ENCODE measurements at places on chromosomes 12 and 14.

DNA sequence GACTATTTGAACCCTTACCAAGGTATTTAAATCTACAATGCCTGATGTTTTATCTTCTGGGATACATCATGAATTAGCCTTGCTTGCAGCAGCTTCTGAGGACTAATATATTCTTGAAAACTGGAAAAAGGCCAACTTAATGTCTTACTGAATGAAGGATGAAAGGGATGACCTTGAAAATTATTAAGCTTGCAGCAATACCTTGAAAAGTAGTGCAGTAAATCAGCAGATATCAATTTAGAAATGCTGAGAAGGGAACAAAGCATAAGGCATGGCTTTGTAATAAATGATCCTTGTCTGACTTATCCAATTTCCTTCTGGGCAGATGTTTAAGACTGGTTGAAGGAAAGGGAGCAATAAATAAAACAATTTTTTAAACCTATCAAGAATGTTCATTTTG, 37.3 kb upstream of the FERMT2 start:
- no peak for DNase-seq

DNA sequence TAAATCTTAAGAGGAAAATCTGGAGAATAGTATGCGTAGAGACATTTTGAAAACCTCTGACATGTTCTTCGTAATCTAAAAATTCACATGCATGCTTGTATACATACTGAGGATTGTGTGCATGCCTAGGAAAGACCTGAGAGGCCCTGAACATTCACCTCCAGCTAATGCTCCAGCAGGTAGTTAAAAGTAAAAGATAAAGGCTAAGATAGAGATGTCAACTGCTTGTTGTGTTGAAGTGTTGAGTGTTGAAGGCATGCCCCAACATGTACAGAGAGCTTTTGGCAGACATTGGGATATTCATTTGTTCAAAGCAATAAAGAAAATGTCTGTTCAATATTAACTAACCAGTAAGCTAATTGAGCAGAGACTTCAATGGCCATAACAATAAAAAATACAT, 118.6 kb upstream of the SYT1 start:
- DNase-seq, result no peak

- no peak for DNase-seq
These were observed 994 bp downstream of the SRP54 start for GRCh38 chr14:34983786-34984185.

DNA sequence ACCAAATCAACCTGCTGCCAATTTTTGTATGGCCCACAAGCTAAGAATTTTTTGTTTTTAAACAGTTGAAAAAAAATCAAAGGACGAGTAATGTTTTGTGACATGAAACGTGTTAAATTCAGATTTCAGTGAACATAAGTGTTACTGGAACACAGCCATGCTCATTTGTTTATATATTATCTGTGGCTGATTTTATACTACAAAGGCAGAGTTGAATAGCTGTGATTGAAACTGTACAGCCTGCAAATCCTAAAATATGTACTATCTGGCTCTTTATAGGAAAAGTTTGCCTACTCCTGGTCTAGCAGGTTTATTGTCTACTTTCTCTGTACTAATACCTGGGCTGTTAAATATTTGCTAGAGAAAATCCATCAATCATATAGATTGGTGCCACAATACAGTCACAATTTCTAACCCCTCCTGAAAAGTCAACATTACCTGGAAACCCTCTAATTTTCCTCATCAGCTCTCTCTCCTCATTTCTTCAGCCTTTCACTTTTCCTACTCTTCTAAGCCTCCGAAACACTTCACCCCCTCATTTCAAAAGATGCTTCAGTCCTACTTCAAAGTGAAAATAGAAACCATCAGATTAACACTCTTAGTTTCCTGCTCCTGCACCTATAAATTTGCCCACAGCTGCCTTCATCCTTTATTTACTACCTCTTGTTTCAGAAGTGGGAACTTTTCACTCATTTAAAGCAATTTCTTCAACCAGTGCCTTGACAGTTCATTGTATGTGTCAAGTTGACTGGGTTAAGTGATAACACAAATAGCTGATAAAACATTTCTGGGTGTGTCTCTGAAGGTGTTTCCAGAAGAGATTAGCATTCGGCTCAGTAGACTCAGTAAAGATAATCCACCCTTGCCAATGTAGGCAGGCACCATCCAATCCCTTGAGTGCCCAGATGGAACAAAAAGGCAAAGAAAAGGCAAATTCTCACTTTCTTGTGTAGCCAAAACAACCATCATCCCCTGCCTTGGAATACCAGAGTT, 18.0 kb upstream of the C2CD5 start:
- DNase-seq, result no peak

- DNase-seq, result no peak
These were observed 3.2 kb upstream of the TCP11L2 start for GRCh38 chr12:106299202-106299774.

- DNase-seq, result no peak
These were observed 121.2 kb upstream of the RTL1 start for GRCh38 chr14:101024686-101025085.

DNA sequence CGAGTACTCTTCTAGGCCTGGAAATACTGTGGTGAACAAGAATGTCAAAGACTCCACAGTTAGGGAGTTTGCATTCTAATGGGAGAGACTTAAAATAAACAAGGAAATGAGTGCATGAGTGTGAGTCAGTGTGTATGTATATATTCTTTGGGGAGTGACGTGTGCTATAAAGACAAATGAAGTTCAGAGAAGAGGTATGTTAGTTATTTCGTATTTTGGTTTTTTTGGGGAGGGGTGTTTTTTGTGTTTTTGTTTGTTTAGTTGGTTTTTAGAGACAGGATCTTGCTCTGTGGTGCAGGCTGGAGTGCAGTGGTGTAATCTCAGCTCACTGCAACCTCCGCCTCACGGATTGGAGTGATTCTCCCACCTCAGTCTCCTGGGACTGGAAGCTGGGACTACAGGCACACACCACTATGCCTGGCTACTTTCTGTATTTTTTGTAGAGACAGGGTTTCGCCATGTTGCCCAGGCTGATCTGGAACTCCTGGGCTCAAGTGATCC, 74.3 kb downstream of the SRGAP1 start:
- no peak for DNase-seq

GRCh38 chr14:69711065-69711464, 55.9 kb upstream of the SRSF5 start:
- DNase-seq, result no peak

DNA sequence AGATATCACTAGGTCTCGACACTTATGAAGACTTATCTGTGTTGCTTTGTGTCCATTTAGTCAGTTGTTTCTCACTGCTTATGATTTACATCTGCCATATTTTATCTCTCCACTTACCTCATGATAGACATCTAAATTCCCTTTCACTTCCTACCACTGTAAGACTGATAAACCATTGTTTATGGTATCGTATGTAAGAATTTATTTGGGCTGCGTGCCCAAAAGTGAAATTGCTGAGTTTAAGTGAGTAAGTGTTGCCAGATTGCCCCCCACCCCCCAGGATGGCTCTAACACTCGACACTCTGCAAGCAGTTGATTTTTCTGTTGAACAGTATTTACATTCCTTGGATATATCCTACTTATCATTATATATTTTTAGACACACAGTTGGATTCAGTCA, 69.9 kb upstream of the MON2 start:
- DNase-seq, result no peak
